Activated CD4-positive, alpha-beta T cell treated with anti-CD3 and anti-CD28 coated beads, Interleukin-2, amount 10 ng/mL, durations not matched to agents 7 days and 5 days (primary cell): ENCODE measurements at places on chromosomes 1 and 21. TPM values are rescaled to one million over a fixed set of nuclear protein-coding genes. Genes with fewer than 3 reads are reported as not detected.

GRCh38 chr1:176157995-176158394, 49.1 kb downstream of the COP1 start:
- DNase-seq = no peak

DNA sequence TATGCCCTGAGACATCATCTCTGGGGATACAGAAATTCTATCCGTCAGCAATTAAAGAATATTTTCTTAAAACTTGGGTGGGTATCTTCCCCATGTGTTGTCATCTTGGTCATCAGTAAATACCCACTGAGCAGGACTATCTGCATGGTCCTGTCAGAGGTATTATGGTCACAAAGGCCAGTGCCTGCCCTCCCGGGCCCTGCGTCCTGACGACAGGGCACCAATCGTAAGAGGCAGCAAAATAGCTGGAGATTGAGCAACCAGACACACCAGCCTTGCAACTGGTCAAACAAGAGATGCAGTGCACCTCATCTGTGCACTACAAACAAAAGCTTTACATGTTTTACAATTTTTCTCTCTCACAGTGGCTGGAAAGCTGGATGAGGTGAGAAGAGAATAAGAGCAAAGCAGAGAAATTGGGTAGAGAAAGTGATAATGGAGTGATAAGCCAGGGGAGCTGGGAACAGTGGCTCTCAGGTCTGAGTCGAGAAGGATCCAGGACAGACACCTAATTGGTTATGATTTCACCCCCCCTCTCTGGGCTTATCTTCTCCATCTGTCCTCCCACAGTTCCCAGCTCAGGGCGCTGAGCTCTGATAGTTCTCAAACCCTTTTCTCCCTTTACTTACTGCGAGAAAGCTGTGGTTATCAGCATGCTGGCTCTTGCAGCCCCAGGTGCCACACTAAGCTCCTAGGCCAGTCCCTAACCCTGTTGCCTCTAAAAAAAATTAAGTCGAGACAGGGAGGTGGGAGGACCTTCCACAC, 8.8 kb upstream of the SRP9 start:
- no peak for DNase-seq

The OR2G6 gene
- total RNA-seq = not detected

GRCh38 chr1:24451746-24452145, 36.1 kb downstream of the NIPAL3 start:
- DNase-seq = no peak

- DNase-seq = no peak
Observed at GRCh38 chr1:30883389-30884172, 25.0 kb downstream of the SDC3 start.

DNA sequence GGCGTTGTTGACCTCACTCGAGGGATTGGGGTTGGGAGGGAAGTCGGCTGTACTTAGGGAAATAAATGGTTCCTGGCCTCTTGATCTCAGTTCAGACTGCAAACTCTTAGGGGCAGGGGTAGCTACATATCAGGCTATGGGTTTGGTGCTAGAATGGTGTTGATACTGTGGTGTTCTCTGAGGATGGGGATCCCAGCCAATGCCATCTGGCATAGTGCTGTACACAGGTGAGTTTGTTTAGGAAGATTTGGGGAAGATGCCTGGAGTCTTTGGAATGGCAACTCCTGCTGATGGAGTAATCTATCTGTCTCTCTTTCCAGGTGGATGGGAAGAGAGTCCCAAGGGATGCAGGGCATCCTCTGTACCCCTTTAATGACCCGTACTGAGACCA, 14.3 kb upstream of the NASP start:
- no peak for DNase-seq

GRCh38 chr21:29496337-29496736, 197.6 kb downstream of the BACH1 start:
- no peak for DNase-seq

DNA sequence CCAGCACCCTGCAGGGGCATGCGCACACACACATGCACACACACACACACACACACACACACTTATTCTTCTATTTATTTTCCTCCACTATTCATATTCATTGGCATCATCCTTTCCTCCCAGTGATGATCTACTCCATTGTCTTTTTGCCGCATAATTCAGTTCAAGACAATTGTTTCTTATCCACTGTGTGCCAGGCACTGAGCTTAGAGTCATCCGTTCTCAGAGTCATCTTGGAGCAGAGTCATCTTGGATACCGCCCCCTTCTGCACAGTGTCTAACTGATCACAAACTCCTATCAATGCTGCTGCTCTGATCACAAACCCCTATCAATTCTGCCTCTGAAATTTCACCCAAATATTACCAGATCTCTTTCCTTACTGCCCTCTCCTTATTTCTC, 102.8 kb upstream of the PROX1 start:
- no peak for DNase-seq

The TMEM51 gene
- not detected for total RNA-seq

- no peak for DNase-seq
Observed at GRCh38 chr1:92705446-92705845, 79.5 kb downstream of the EVI5 start.

DNA sequence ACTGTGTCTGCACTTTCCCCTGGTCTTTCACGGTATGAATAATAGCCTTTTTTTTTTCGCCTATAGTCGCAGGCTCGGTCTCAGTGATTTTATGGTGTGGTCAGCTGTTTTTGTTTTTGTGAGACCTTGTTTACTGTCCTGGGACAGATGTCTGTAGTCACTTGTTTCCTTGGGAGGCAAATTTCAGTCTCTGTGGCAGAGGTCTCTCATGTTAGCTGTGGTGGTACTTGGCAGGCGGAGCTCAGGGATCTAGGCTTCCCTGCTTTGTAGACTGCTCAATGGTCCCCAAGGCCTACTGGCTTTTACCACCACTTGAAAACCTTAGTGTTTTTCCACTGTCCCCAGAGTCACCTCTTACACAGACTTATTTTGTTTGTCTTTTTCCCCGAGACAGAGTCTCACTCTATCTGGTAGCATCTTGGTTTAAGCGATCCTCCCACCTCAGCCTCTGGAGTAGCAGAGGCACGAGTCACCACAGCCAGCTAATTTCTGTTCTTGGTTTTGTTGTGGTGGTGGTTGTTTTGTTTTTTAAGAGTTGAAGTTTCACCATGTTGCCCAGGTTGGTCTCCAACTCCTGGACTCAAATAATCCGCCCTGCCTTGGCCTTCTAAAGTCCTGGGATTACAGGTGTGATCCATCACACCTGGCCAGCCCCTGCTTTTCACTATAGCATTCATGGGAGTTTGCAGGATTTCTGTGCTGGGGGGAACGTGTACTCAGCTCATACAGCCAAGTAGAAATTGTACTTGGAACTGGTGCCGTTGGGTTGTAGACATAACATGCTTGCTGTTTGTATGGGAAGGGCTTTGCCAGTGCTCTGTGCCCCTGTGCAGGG, 10.3 kb downstream of the RNU1-2 start:
- peak; percentile 4 for DNase-seq

GRCh38 chr1:234477386-234478151, 1.4 kb downstream of the TARBP1 start:
- no peak for DNase-seq

The CIART gene
- 1.7 TPM for total RNA-seq

- DNase-seq = no peak
Observed at GRCh38 chr1:70930062-70930461, 117.6 kb downstream of the PTGER3 start.

The HES3 gene
- total RNA-seq = not detected
